HT-29 (cell line): ENCODE measurements at places on chromosomes 4 and X.
A peak's percentile ranks its signal among the peaks of the same experiment; 100 is the strongest.

DNA sequence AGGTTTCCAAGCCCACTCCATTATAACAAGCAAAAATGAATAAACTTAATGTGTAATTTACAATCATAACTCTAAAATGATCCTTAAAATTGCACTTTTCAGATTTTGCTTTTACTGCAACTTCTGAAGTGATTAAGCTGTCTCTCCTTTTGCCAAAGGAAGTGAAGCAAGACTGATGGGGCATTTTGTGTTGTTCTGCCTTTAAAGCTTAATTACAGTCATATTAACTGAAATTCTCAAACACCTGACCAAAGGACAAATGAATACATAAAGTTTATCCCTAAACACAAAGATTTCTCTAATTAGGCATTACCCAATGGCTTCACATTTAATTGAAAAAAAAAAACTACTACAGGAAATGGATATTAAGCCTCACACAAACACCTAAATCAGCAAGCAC is 101.8 kb downstream of the ATP11C start:
- DNase-seq: no peak

DNA sequence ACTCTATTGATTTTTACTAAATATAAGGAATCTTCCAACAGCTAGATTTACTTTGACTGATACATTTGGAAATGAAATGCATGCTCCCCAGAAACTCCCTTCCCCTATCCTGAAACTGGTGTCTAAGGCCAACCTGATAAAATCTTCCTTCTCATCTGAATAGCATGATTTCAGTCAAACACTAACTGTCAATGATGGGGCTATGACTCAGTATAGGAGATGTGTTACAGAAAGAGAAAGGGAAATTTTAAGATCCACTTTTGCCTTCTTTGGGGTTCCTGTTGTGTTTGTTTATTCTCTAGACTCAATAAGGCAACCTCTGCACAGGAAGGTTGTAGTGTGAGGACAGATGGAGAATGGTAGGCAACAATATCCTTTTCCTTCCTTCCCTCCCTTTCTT is 160.7 kb downstream of the MOSPD2 start:
- no peak for DNase-seq

- DNase-seq: no peak
Measured at GRCh38 chrX:20459410-20460350, 193.0 kb upstream of the RPS6KA3 start.

- DNase-seq: peak; percentile 55
Measured at GRCh38 chrX:46653482-46653881, 79.9 kb downstream of the CHST7 start.
